ENCODE measurements at places on chromosomes 12 and 14.

GRCh38 chr12:25416516-25416915 lies 136.6 kb downstream of the LMNTD1 start:
- no peak for DNase-seq

- DNase-seq: no peak
Measured at GRCh38 chr14:93153121-93153520, 31.6 kb downstream of the MOAP1 start.

DNA sequence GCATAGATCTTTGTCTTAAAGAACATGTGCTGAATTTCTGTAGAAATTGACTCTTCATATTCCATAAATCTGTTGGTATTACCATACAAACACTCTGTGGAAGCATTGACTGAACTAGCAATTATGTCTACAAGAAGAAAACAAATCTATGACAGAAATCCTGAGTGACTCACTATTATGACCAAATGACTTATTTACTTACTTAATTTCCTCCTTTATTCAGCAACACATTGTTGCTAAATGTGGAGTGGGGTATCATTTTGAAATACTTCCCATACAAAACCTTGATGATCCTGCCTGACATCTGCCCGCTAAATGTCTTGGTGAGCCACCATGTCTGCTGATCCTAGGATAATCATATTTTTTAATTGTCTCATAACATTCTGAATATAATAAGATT lies 99.1 kb upstream of the SLCO1C1 start:
- no peak for DNase-seq

DNA sequence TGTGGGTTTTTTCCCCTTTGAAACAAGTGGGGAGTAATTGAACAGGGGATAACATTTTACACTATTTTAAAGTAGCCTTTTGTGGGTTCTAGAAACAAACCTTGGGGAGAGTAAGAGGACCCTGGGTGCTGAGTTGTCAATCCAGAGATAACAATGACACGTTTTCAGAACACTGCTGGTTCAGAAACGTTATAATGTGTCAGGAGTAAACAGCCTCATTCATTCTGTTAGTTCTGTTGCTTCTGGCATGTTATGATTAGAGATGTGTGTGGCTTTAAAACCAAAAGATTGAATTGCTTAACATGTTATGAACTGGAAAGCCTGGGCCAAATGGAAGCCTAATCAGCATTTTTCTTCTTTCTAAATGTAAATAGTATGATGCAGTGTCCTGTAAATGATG lies 680.5 kb upstream of the NOVA1 start:
- DNase-seq: no peak

GRCh38 chr14:103302966-103303365 lies 31.1 kb upstream of the EIF5 start:
- DNase-seq: no peak

DNA sequence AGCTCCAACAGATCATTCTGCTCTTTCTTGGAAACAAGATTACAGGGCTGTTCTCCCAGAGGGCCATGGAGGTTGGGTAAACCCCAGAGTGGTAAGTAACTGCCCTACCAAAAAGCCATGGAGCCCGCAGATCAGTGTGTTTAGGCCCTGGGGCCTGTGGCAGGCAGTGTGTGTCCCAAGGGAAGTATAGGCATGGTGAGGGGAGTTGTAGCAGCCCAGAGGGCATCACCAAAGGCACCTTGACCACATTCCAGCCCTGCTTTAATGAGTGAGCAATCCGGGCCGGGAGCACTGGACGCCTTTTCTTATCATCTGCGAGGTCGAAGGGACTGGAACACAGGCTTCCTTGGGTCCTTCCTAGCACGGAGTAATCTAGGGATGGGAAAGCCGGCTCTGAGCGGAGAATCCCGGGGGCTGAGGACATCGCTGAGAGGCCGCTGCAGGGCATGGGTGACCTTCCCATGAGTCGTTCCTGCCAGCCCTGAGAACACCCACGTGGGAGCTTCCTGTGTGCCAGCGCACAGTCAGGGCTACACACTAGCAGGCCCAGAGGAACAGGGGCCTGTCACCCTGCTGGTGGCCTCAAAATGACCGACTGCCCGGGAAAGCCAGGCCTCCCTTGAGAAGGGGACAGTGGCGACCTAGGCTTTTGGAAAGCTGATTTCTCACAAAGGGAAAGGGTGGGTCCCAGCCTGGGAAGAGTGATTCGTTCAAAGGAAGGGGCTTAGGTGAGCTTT lies 91.3 kb downstream of the NINJ2 start:
- DNase-seq: no peak

GRCh38 chr12:85661461-85662206 lies 174.6 kb downstream of the RASSF9 start:
- DNase-seq: no peak

GRCh38 chr12:22626406-22626805 lies 1.4 kb downstream of the ETNK1 start:
- peak; percentile 56 for DNase-seq

DNA sequence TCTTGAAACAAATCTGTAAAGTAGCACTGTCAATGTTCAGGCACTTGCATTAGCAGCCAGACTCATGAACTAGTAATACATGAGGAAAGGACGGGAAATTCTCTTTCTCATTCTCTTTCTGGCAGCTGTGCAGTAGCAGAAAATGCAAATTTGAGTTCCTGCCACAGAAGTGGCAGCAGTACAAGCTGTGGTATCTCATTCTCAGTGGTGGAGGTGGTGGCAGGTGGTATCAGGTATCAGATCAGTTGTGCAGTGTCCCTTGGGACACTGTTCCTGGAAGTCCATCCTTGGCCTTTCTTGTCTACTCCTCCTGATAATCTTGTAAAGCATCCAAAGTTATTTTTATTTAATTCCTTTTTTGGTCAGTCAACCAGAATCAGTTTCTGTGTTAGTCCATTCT lies 103.0 kb downstream of the C12orf42 start:
- DNase-seq: no peak

DNA sequence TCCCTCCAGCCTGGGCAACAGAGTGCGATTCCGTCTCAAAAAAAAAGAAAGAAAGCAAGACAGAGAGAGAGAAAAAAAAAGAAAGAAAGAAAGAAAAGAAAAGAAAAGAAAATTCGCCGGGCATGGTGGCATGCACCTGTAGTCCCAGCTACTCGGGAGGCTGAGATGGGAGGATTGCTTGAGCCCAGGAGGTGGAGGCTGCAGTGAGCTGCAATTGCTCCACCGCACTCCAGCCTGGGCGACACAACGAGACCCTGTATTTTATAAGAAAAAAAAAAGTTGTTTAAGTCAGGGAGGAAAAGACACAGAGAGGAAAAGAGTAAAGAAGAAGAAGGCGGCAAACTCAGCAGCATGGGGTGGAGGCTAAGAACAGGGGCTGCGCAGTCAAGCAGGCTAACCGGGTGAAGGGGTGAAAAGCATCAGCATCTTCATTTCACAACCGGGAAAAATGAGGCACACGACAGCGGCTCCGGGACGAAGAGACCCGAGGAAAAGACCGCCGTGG lies 557 bp upstream of the FICD start:
- DNase-seq: no peak
